ENCODE measurements at places on chromosomes 2 and 18. TPM values are rescaled to one million over a fixed set of nuclear protein-coding genes. Genes with fewer than 3 reads are reported as not detected.

The BOLL gene
- total RNA-seq = not detected

The MYO7B gene
- 0.46 TPM for total RNA-seq

The ORC2 gene
- total RNA-seq = 20.3 TPM

The TNFAIP6 gene
- total RNA-seq = 2.9 TPM

The STAT4 gene
- 0.76 TPM for total RNA-seq

The SERPINB2 gene
- total RNA-seq = not detected

The E2F6 gene
- total RNA-seq = 12.5 TPM

The ADRA2B gene
- total RNA-seq = 6.9 TPM

The TCF7L1 gene
- 9.3 TPM for total RNA-seq

The CHAC2 gene
- 6.8 TPM for total RNA-seq

The RPL37A gene
- 2,083 TPM for total RNA-seq

The PLEK gene
- total RNA-seq = 7.2 TPM

The SERPINB12 gene
- total RNA-seq = not detected

The NT5DC4 gene
- not detected for total RNA-seq

The GPR45 gene
- total RNA-seq = not detected

The ZC3H6 gene
- total RNA-seq = 16.1 TPM

The GPR39 gene
- total RNA-seq = not detected

The FBXO11 gene
- 35.6 TPM for total RNA-seq

The NFE2L2 gene
- 53.4 TPM for total RNA-seq

The RGPD4 gene
- 0.05 TPM for total RNA-seq

The ANKRD12 gene
- 44.1 TPM for total RNA-seq

The LYPD6B gene
- total RNA-seq = not detected

The POTEC gene
- not detected for total RNA-seq

The DPY30 gene
- total RNA-seq = 42.8 TPM
